ENCODE measurements at places on chromosomes 6 and 20.

GRCh38 chr6:126662966-126663365 is 323.1 kb downstream of the CENPW start:
- DNase-seq = no peak

GRCh38 chr20:44593751-44594150 is 11.4 kb downstream of the PKIG start:
- DNase-seq = no peak

GRCh38 chr6:112289038-112289566 is 34.7 kb upstream of the LAMA4 start:
- no peak for DNase-seq

GRCh38 chr6:158910484-158911440 is 89.2 kb downstream of the RSPH3 start:
- DNase-seq = no peak

- DNase-seq = peak; percentile 100
These were observed 58.5 kb downstream of the AHI1 start for GRCh38 chr6:135438907-135439535.

DNA sequence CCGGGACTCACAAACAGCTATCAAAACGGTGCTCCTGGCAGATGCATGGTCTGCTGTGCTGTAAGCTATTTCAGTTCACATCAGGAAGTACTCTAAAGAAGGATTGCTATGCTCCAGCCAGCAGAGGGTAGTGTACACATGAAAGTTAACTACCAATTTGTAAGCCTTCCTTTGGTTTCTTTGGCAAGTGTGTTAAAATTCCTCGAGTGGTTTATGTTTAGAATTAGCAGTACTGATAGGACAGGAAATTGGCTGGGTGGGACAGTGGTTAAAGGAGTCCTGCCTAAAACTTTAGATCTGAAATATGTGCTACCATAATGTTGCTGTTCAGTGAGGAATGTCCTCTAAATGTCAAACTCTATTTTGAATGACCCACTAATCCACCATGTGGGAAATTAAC is 47.4 kb downstream of the TRMT11 start:
- DNase-seq = no peak

GRCh38 chr6:85404564-85405174 is 45.2 kb upstream of the NT5E start:
- DNase-seq = no peak

- DNase-seq = no peak
These were observed 6.6 kb upstream of the ANGPT4 start for GRCh38 chr20:922781-923180.

- DNase-seq = peak; percentile 44
These were observed 3.5 kb downstream of the TFAP2A start for GRCh38 chr6:10411131-10411970.

DNA sequence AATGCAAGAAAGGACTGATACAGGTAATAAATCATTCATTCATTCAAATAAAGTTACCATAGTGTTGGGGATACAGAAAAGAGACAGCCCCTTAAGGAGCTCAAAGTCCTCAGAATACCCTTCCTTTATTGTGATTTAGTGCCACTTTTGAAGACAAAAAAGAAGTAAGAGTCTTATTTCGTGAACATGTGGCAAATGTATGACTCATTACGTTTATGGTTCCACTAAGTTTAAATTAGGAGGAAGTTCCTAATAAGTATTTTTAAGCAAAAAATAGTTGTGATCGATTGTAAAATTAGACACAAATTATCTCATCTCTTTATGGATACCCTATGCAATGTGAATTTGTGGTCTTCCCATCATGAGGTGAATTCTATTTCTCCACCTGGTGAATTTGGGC is 38.5 kb upstream of the GCLC start:
- no peak for DNase-seq

Data from NCI-H526 (cell line).